Upper lobe of right lung (tissue), 1 donor: ENCODE measurements at places on chromosomes 12 and 14.
A peak's percentile ranks its signal among the peaks of the same experiment; 100 is the strongest.

DNA sequence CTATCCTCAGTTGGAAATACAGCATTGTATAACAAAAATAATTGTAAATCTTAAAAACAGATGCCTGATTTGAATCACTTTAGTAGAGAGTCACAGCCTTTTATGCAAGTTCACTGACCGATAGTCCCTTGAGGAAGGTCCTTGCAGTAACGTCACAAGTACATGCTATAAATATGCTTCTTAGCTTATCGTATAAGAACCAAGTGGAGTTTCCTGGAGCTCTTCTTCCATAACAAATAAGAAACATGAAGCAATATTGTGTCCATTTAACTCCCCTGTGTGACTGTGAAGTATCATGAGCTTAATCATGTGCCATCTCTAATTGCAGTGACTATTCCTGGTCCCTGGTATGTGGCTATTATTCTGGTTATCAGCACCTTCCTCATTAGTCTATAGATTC lies 107.9 kb downstream of the SLC38A4 start:
- no peak for DNase-seq

GRCh38 chr14:52327374-52328226 lies 13.5 kb downstream of the PTGER2 start:
- no peak for DNase-seq

GRCh38 chr12:26226629-26227360 lies 31.4 kb downstream of the SSPN start:
- no peak for DNase-seq

- DNase-seq, result no peak
Measured at GRCh38 chr14:95488376-95489213, 27.9 kb downstream of the SYNE3 start.

GRCh38 chr14:69887740-69888657 lies 8.8 kb downstream of the SMOC1 start:
- no peak for DNase-seq

- DNase-seq, result no peak
Measured at GRCh38 chr12:68420225-68421010, 88.3 kb upstream of the MDM1 start.

GRCh38 chr12:95173392-95174251 lies 43.6 kb downstream of the FGD6 start:
- DNase-seq, result peak; percentile 74

GRCh38 chr12:52236386-52237050 lies 3.5 kb downstream of the KRT7 start:
- DNase-seq, result no peak

GRCh38 chr12:29148911-29149690 lies at the start of gene FAR2:
Gene FAR2 (plus strand): TSS chr12:29149278. CDS start chr12:29270450, 121,172 bp downstream.
- DNase-seq, result peak; percentile 84

DNA sequence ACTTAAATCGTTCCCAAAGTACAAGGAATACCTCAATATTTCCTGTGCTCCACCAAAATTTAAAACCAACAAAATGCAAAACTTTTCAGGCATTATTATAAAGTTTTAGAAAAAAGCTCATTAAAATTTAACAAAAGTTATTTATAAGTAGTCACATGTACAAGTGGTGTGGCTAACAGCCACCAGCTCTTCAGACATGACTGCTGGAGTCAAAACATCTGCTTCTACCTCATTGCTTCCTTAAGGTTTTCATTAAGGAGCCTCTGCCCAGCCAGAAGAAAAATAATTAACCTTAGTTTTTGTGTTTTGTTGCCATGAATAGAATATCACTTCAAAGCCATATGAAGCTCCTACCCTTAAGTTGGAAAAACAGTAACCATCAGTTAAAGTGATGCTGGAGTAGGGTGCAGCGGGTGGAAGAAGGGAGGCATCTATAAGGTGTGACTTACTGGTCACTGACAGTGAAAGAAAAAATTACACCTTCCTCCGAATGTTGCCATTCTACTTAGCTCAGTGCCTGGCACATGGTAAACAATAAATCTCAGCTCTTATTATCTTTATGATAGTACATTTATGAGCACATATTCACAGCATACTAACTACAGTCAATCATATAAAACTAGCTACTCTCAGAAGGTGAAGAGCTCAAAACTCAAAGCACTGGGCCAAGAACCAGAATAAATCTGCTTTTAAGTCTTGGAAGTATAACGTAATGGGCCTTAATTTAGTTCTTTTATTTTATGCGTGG lies 57.7 kb downstream of the GALC start:
- DNase-seq, result no peak
